A549 (cell line): ENCODE measurements at places on chromosomes 6 and 20.

- DNase-seq, result no peak
Observed at GRCh38 chr20:11375335-11375734, 542.4 kb upstream of the BTBD3 start.

DNA sequence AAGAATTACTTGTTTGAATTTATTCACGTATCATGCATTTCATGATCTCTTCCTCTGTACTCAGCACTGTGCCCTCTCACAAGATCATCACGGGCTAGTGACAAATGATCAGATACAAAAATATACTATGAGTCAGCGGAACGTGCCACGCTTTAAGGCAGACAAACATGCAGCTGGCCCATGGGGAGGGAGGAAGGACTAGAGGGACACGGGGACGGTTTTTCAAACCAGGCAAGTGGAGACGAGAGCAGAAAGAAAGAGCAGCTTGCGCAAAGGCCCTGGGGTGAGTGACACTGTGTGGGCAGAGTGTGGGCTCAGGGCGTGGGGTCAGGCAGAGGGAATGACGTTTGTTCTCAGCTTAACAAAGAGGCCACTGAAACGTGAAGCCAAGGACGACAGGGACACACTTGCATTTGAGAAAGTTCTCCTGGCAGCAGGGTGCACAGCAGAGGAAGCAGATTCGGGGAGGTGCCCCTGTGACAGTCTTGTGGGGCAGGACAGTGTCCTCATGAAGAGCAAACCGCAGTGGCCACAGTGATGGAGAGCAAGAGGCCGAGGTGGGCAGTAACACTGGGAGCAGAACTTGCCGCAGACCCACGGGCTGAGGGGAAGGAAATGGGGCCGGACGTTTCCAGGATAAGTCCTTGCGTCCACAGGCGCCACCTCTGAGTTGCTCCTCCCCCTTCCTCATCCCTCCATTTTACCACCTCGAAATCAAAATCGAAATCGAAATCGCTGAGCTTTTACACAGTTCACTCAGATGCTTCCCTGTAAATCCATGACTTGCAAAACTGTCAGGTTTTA is 6.9 kb upstream of the RPS6KA2 start:
- DNase-seq, result no peak

- DNase-seq, result no peak
Observed at GRCh38 chr20:25223765-25224720, 23.8 kb upstream of the PYGB start.

DNA sequence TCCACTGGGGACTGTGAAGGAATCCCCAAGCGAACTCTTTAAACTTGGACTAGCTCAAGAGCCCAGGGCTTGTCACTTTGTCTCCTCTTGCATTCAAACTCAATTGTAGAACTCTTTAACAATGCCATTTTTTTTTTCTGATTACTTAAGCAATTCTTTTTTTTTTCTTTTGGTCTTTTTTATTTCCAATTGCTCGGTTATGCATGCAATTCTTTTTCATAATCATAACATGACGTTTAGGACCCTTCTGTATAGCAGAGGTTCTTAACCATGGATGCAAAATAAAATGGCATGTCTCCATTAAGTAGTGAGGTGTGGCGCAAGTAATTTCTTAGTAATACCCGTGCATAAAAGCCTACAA is 466 bp upstream of the BFSP1 start:
- DNase-seq, result no peak

DNA sequence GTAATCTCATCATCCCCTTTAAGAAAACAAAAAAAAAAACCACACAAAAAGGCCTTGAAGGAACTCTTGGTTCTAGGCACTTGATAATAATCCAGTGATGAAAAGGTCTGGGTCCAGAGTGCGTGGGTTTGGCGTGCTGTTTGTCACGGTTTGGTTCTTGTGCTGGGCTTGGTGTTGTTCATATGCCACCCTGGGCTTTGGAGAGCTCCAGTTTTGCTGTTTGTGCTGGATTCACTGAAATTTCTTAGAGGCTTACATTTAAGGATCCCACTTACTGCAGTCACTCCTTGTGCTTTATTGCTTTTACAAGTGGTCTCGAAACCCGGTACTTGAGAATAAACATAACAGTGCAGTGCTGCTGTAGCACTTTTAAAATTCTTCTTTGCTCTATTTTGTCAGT is 68.8 kb upstream of the XRN2 start:
- no peak for DNase-seq

- no peak for DNase-seq
Observed at GRCh38 chr20:47487175-47487917, 14.3 kb upstream of the NCOA3 start.

- DNase-seq, result no peak
Observed at GRCh38 chr20:43761386-43762340, 34.9 kb upstream of the GTSF1L start.

- DNase-seq, result no peak
Observed at GRCh38 chr6:38804358-38804757, 89.2 kb downstream of the DNAH8 start.

DNA sequence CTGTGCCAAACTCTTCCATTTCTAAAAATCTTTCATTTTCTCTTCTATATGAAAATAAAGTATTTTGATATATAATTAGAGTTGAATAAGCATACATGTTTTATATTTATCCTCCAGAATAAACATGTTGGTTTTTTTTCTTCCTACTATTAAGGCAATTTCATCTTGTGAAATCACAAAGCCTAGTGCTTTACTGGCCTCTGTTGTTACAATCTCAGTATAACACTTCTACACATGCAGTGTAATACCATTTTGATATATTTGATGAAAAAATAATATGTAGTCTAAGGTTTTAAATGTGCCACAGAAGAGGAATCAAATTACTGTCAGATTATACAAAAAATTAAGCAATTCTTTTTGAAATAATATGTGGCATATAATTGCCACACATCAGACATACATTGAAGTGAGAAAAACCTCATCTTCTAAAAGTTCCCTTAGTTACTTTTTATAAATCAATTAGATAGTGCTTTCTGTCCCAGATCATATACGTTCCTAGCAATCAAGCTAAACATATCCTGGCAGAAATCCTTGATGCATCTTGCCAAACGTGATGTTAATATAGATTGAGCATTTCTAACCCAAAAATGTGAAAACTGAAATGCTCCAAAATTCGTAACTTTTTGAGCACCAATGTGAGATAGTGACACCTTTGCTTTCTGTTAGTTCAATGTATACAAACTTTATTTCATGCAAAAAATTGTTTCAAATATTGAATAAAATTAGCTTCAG is 225.1 kb upstream of the MANEA start:
- no peak for DNase-seq

DNA sequence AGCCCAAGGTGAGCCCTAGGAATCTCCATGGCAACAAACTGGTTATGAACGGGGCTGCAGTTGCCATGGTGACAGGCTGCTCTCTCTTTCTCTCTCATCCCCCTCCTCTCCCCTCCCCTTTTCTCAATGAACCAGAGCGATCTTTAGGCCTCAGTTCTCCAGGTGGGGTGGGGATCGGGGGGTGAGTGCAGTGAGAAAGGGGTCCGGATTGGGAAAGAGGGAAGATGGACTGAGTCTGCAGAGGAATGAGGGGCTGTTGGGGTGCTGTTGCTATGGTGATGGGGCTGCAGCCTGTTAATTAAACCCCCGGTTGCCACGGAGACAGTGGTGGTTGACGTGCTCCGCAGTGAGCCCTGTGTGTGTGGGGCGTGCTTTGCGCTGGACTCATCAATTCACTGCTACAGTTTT is 3.6 kb upstream of the SLC12A5 start:
- no peak for DNase-seq

DNA sequence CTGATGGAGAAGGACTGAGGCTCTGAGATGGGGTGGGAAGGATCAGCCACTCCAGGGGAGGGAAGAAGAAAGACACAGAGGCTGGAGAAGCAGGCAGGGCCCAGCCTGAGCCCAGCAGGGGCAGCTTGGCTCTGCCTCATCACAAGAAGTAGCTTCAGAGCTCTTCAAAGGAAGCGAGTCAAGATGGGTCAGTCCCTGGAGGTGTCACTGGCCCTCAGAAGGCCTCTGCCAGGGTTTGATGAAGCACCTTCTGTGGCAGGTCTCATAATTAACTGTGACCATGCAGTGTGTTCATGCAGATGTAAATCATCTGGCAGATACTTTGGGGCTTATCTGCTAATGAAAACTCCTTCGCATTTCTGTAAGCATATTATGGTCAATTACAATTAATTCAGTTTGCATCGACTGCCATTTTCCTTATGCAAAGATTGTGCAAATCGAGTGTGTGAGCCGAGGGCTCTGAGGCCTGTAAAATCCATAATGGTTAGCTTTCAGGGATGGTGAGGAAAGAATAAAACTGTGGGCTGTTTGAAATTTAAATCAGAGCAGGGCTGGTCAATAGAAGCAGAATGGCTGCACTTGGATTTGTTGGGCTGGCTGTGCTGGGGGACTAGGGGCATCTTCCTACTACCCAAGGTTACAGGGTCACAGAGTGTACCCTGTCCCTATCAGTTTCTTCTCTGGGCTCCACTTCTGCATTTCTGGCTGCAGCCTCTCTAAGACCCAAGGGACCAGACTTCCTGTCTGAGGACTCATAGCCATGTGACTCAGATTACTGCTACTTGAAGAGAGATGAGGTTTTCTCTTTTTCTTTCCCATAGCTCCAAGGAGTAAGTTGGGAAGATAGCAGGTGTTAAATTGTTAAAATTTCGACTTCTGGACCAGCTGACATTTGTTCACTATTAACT is 376.6 kb downstream of the DHX35 start:
- DNase-seq, result no peak

DNA sequence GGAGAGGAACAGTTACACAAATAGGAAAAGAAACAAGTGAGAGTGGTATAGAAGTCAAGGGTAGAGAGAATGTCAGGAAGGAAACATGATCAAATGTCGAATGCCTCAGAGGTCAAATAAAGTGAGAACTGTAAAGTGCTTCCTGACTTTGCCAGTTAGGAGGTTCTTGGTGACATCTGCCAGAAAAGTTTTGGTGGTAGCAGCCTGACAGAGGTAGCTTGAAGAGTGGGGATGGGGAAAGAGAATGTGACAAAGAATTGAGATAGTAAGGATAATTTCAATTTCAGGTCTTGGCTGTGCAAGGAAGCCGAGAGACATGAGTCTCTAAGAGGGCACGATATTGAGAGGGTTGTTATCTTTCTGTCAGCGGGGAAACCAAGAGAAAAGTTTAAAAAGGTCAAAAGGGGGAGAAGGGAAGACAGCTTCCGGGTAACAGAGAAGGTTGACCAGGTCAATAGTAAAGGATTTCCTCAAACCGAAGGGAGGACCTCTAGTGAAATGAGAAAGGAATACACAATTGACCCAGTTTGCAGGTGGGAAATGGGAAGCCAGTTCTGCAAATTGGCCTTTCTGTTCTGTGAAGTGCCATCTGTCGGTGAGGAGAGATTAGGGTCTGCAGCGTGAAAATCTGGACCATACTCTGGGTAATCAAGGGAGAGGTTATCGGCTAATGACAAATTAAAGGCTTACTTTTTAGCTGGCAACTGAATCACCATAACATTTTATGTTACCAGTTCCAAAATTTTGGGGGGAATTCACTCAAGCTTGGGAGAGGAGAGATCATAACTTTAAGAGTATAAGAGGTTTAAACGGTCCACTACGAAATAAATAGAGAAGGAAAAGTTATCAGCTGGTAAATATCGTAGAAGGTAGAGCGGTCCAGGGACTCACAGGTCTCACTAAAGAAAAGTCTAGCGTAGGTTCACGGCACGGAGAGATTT is 973 bp upstream of the BRD2 start:
- no peak for DNase-seq

GRCh38 chr6:123888771-123889513 is 85.3 kb downstream of the NKAIN2 start:
- no peak for DNase-seq

- no peak for DNase-seq
Observed at GRCh38 chr6:15521582-15521981, 141.2 kb downstream of the DTNBP1 start.

DNA sequence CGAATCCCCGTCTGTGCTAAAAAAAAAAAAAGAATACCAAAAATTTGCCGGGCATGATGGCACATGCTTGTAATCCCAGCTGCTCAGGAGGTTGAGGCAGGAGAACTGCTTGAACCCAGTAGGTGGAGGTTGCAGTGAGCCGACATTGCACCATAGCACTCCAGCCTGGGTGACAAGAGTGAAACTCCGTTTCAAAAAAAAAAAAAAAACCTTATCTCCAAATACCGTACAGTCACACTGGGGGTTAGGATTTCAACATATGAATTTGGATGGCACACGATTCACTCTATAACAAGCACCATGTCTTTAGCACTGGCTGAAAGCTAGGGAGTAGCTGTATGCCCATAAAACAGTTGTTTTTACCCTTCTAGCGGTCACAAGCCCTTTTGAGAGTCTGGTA is 3.8 kb downstream of the SMIM13 start:
- DNase-seq, result no peak

DNA sequence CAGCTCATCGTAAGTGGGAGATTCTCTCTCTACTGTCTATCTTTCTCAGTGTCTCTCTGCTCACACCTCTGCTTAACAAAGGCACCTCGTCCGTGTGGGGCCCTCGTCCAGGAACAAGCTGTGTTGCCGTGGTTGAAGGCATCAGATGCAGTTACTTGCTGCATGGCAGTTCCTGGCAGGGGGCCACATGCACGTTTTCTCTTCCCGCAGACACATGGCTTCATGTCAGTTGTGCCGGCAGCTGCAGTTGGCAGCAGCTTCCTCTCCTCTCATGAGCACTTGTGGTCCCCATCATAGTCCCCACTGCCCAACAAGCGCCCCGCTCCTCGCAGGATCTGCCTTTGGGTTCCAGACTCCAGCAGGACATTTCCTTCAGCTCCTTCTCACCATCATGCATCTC is 7.1 kb upstream of the AFDN start:
- DNase-seq, result no peak

- DNase-seq, result no peak
Observed at GRCh38 chr6:337805-338368, 45.6 kb downstream of the DUSP22 start.

DNA sequence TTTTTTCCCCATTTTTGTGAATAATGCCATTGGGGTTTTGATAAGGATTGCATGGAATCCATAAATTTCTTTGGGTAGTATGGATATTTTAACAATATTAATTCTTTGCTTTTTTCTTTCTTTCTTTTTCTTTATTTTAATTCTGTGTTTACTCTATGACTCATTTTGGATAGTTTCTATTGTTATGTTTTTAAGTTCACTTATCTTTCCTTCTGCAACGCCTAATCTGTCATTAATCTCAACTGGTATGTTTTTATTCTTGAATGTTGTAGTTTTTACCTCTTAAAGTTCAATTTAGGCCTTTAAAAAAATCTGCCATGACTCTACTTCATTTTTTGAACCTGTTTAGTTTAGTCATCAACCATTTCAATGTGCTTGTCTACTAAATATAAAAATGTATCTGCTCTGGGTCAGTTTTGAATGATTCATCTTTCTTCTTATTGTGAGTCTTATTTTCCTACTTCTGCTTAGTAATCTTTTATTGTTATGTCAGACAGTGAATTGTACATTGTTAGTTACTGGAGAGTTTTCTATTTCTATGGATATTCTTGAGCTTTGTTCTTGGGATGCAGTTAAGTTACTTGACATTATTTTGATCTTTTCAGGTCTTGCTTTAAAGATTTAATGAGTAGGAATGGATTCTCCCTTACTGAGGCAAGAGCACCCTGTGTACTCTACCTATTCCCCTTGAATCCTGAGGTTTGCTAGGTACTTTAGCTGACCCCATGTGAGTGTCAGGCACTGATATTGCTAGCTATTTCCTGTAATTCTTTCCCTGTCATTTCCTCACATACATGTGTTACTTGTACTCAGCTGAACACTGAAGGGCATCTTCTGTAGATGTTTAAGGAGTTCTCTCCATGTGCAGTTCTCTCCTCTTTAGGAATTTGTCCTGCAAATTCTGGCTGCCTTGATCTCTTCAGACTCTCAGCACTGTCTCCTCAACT is 104.2 kb downstream of the TFAP2B start:
- DNase-seq, result no peak

- DNase-seq, result no peak
Observed at GRCh38 chr6:36419310-36419709, 23.3 kb downstream of the PXT1 start.

GRCh38 chr20:35742741-35743523 is 872 bp upstream of the RBM39 start:
- no peak for DNase-seq
